Activated T-cell treated with anti-CD3 and anti-CD28 coated beads for 4 hours (primary cell): ENCODE measurements at places on chromosomes 3 and 15.
A peak's percentile ranks its signal among the peaks of the same experiment; 100 is the strongest.

DNA sequence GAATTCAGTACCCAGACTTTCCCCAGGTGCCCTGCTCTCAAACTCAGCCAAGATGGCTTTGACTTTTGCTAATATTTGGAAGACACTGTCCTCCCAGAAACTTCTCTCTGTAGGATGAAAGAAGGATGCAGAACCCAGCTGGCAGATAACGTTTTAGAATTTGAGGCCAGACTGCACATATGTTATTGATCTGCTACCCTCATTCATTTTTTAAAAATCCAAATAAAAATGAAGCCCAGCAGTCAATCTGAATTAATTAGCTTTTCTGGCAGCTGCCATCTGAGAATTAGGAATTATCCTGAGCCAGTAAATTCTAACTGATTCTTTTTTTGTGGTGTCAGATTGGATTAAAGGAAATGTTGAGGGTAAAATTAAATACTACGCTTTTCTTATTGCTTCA is 236.6 kb downstream of the PLCL2 start:
- no peak for DNase-seq

- no peak for DNase-seq
These were observed 67.7 kb downstream of the INO80 start for GRCh38 chr15:41048397-41048796.

DNA sequence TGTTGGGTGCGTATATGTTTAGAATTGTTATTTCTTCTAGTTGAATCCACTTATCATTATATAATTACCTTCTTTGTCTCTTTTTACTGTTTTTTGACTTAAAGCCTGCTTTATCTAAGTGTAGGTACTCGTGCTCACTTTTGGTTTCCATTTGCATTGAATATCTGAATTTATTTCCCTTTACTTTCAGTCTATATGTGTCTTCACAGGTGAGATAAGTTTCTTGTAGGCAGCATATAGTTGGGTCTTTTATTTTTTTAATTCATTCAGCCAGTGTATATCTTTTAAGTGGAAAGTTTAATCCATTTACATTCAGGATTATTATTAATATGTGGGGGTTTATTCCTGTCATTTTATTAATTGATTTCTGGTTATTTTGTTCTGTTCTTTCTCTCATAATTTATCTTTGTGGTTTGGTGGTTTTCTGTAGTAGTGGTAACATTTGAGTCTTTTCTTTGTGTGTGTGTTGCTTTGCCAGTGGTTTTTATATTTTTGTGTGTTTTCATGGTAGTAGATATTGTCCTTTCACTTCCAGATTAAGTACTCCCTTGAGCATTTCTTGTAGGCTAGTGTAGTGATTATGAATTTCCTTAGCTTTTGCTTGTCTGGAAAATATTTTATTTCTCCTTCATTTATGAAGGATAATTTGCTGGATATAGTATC is 27.3 kb downstream of the STT3B start:
- DNase-seq: no peak

GRCh38 chr3:124372775-124373174 is 357.5 kb upstream of the UMPS start:
- DNase-seq: no peak

DNA sequence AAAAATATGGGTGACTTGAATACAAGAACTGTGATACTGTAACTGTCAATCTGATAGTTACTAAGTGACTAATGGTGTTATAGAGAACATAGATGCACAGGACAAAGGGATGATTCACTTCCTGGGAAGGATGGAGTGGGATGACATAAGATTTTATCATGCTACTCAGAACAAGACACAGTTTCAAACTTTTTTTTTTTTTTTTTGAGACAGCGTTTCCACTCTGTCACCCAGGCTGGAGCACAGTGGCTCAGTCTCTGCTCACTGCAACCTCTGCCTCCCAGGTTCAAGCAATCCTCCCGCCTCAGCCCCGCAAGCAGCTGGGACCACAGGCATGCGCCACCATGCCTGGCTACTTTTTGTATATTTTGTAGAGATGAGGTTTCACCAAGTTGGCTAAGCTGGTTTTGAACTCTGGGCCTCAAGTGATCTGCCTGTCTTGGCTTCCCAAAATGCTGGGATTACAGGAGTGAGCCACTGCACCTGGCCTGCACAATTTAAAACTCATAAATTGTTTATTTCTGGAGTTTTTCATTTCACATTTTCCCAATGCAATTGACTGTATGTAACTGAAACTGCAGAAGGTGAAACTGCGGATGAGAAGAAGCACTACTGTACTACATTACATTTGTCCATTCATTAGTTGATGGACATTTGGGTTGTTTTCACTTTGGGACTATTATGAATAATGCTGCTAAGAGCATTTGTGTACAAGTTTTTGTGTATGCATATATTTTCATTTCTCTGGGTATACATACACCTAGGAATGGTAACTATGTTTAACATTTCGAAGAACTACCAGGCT is 40.6 kb downstream of the ADIPOQ start:
- peak; percentile 11 for DNase-seq

GRCh38 chr3:144894576-144894975 is 923.0 kb downstream of the DIPK2A start:
- no peak for DNase-seq

GRCh38 chr15:71599418-71600151 is 210.8 kb upstream of the NR2E3 start:
- no peak for DNase-seq

GRCh38 chr3:120040813-120041377 is 53.4 kb downstream of the GSK3B start:
- DNase-seq: no peak

DNA sequence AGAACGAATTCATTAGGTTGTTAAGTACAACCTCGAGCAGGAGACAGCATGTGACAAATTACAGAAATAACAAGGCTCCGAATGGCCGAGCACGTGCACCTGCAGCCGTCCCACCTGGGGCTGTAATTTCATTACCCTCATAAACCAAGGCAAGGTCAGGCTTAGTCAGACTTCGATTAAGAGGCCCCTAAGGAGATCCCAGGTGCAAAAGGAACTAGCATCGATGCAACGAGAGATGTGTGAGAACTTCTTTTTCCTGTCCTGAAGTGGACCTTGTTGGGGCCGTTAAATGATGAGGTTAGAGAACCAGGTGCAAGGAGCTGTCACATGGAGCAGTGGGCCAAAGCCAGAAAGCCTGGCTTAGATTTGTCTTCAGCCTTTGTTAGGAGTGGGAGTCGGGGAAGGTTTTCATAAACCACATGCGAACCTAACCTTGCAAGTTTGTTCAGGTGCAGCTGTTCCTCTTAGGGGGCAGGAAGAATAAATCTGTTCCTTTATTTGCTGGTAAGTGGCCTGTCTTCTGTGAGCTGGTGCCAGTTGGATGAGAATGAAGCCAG is 559.9 kb upstream of the MCTP2 start:
- no peak for DNase-seq

DNA sequence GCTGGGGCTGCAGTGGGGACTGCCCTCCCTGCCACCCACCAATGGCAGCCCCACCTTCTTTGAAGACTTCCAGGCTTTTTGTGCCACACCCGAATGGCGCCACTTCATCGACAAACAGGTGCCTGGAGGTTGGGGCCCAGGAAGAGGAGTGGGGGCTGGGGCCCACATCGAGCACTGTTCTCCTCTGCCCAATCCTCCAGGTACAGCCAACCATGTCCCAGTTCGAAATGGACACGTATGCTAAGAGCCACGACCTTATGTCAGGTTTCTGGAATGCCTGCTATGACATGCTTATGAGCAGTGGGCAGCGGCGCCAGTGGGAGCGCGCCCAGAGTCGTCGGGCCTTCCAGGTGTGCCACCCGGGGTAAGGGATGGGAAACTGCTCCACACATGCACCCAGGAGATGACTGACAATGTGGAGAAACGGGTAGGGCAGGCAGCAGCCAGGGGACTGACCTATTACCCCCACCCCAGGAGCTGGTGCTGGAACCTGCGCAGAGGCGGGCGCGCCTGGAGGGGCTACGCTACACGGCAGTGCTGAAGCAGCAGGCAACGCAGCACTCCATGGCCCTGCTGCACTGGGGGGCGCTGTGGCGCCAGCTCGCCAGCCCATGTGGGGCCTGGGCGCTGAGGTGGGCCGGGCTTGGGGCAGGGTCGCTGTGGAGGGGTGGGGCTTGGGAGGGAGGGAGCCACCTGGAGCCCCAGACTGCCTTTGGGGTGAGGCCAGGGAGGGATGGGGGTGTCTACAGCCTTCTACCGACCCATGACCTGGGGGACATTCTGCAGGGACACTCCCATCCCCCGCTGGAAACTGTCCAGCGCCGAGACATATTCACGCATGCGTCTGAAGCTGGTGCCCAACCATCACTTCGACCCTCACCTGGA is 22.9 kb downstream of the NBEAL2 start:
- DNase-seq: no peak

DNA sequence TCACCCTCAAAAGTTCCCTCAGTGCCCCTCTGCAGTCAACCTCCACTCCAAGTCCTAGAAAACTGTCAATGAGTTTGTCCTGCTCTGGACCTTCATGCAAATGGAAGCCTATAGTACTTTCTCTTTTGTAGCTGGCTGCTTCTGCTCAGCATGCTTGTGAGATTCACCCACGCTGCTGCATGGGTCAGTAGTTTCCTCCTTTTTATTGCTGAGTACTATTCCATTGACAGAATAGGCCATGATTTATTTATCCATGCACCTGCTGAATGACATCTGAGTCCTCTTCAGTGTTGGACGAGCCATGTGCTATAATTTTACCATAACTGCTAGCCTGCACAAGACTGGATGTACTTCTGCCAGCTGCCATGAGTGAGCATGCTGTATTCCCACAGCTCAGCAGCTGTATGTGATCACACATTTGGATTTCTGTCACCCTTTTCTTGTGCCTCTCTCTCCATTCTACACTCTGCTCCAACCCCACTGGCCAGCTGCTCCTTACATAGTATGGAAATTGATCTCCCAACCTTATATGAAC is 26.3 kb downstream of the CDCP1 start:
- no peak for DNase-seq

DNA sequence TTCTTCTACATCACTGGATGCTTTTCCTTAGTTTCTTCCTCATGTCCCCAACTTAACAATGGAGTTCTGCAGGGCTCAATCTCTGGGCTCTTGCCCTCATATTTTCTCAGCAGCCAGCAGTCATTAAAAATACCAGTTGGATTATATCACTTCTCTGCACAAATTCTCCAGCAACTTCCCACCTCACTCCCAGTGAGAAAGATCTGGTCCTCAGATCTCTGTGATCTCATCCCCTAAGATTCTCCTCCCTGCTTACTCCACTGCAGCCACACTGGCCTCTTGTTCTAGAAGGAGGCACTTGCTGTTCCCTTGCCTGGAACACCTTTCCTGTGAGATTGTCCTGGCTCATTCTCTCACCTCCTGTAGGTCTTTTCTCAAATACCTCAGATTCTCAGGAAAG is 6.1 kb downstream of the ERICH6 start:
- DNase-seq: no peak

DNA sequence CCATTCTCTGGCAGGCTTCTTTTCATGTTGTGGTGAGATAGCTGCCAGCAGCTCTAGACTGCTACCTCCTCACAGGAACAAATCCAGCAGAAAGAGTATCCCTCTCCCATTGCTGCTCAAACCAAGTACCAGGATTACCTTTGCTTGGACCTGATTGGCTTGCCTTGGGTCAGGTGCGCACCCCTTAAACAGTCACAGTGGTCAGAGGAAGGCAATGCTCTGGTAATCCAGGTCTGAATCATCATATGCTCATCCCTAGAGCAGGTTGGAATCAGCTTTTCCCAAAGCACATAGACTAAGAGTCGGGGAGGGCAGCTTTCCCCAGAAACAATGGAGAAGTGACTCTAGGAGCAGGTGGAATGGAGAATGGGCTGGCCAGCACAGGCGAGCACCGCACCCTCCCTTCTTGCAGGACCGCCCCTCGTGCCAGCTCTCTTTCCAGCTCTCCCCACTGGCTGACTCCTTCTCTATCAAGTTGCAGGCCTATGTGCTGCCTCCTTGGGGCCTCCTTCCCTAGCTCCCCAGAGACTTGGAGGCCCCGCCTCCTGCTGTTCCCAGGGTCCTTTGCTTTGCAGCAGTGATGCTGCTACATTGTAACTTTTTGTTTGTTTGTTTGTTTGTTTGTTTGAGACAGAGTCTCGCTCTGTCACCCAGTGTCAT is 29.9 kb upstream of the ADPGK start:
- no peak for DNase-seq

- DNase-seq: no peak
These were observed 151.6 kb upstream of the CTDSPL start for GRCh38 chr3:37709946-37710640.

- DNase-seq: no peak
These were observed 325.4 kb downstream of the FOXP1 start for GRCh38 chr3:71258116-71258515.

- DNase-seq: no peak
These were observed 14.9 kb upstream of the PCSK6 start for GRCh38 chr15:101504373-101504772.

DNA sequence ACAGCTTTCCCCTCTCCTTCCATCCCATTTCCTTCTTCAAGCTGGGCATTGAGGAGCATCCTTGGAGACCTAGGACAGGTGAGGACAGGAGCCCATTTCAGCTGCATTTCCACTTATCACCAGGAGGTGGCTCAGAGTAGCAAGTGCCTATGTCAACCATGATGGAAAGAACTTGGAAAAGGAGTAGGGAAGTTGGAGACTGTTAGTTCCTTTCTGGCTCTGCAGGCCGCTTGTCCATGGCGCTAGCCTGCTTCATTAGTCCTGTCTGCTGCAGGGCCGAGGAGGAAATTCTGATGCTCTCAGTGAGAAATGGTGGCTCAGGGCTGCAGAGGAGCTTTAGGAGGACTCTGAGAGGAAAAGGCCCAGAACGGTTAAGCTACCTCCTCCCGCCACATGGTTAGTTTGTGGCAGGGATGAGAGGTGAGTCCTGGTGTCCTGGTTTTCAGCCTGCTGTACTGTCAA is 7.0 kb upstream of the CD276 start:
- peak; percentile 42 for DNase-seq

DNA sequence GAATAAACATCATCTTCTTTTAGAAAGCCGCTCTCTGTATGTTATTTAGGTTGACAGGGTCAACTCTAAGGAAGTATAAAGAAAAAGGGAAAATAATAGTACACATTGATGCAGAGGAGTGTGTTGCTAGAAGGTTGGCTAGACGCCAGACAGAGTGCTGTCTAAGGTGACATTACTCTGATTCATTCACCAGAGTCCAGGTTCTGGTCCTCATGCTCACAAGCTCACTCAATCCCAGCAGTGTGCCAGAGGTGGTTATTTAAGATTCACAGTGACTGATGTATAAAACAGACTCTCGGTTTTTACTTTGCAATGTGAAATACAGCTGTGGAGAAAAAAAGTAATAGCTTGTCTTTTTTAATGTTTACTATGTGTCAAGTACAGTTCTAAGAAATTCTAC is 1.7 kb downstream of the CFAP44 start:
- DNase-seq: no peak

DNA sequence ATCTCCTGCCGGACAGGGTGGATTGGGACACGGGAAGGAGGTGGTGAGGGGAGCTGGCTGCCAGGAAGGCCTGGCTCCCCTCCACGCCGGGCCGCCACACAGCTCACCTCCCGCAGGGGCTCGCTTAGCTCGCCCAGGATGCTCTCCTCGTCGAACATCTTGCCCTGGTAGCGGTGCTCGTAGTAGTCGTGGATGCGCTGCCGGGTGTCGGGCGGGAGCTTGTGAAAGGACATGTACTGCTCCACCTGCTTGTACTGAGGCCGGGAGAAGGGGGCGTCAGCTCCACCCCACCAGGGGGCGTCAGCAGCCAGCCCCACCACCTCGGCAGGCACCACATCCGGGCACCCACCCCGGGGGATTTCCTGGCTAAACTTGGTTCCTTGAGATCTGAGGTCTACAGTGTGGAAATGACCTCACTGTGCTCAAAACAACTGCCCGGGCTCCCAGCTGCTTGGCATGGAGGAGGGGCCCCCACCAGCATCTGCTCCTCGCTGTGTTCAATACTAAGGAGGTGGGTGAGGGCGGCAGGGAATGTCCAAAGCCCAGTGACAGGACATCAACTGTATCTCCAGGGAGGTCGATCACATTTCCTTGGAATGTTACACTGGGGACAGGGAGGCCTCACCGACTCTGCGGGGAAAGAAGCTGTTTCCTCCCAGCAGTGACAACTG is 43.4 kb downstream of the HCN4 start:
- no peak for DNase-seq
